ENCODE measurements at places on chromosomes 11 and 22.

GRCh38 chr11:134905928-134906327, 493.9 kb upstream of the B3GAT1 start:
- no peak for DNase-seq

DNA sequence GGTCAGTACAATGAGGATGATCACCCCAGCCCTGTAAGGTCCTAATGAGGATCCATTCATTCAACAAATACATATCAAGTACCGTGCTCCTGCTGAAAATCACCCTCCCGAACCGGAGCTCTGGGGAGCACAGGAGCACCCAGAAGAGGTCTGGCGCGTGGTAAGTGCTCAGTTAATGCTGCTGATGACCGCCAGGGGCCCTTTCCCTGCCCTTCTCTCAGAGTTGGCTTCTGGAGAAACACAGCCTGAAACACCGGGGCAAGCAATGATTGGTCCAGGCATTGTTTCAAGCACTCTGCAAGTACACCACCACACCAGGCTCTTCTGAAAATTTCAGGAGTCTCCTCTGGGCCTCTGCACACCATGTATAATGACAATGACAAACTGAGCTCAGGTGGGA, 3.8 kb upstream of the CCDC86 start:
- no peak for DNase-seq

GRCh38 chr11:134356656-134357544, 25.1 kb downstream of the GLB1L2 start:
- no peak for DNase-seq

DNA sequence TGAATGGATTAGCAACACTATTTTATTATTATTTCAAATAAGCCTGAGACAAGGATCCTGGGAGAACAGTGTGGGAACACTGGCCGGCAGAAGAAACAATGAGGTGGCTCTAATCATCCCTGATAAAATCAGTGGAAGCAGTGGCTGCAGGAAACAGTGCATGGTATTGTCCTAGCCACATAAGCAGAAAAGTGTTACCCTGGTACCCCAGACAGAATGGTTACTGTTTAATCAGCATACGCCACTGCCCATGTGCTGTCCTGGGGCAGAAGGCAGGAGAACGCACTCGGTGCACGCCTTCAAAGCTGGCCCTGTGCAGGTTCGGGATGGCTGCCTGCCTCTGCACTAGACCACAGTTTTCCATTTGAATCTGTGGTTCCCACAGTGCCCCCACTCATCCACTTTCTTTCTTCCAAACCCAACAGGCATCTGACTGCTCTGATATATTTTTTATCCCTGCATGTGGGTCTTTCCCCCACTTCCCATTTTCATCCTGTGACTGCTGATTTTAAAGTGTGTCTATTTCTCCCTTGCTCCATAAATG, 25.7 kb downstream of the OPCML start:
- DNase-seq, result no peak

- DNase-seq, result no peak
These were observed 67.5 kb downstream of the ARFGAP2 start for GRCh38 chr11:47109051-47109726.

DNA sequence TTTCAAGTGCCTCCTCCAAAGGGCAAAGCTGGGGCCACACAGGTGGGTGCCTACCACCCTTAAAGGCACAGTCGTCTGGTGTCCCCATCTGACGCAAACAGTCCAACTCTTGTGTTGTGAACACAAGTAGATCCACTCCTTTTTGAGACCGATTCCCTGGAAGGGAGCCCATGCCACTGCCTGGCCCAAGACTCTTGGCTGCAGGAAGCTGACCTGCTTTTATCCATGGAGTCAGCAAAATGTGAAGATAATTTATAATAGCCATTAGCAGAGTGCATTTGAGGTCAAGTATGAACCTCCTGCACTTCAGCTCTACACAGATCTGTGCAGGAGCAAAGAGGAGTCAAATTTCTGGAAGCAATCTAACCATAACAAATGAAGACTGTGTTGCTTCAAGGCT, 68.5 kb downstream of the ADM start:
- DNase-seq, result no peak

Measured in inflammatory macrophage treated with lipopolysaccharide for 4 hours (primary cell).